ENCODE measurements at places on chromosomes 12 and 14.

DNA sequence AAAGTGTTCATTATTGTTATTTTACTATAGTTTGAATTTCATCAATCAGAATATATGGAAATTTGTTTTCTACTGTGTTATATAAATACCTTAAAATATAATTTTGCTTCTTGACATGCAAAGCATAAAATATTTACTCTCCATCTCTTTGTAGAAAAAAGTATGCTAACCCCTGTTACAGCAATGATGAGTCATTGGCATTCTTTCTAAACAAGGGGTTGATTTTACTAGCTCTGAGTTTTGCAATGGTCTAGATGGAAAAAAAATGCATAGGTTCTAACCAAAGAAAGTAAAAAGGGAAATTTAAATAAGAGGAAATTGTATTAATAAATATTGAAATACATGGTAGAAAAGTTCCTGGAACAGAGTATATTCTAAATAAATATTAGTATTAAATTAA, 990.2 kb upstream of the ATXN7L3B start:
- DNase-seq: no peak

DNA sequence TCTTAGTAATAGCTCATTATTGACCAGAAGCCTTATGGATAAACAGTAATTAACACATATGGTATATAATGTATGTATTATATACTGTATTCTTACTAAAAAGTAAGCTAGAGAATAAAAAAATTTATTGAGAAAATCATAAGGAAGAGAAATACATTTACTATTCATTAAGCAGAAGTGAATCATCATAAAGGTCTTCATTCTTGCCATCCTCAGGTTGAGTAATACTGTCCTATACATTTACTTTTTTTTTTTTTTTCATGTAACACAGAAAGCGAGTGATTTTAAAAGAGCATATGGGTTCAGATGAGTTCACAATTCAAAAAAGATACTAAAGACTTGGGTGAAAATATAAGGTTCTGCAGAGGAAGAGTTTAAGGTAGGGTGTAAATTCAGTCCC, 152.5 kb downstream of the TGFB3 start:
- no peak for DNase-seq

DNA sequence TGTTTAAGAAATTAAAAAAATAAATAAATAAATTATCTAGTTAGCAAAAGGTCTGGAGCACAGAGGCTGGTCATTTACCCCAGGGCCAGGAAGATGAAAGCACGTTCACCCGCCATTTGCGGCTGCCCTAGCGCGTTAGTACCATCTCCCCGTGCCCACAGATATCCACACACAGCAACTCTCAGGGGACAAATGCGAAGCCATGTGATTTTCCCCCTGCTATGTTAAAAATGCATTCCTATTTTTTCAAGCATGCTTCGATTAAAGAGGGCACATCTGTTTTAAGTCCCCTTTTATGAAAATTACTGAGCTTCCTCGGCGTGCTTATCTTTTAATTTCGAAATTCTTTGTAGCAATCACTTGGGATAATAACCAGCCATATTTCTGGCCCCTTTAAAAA, 56.9 kb upstream of the PIWIL1 start:
- DNase-seq: no peak

DNA sequence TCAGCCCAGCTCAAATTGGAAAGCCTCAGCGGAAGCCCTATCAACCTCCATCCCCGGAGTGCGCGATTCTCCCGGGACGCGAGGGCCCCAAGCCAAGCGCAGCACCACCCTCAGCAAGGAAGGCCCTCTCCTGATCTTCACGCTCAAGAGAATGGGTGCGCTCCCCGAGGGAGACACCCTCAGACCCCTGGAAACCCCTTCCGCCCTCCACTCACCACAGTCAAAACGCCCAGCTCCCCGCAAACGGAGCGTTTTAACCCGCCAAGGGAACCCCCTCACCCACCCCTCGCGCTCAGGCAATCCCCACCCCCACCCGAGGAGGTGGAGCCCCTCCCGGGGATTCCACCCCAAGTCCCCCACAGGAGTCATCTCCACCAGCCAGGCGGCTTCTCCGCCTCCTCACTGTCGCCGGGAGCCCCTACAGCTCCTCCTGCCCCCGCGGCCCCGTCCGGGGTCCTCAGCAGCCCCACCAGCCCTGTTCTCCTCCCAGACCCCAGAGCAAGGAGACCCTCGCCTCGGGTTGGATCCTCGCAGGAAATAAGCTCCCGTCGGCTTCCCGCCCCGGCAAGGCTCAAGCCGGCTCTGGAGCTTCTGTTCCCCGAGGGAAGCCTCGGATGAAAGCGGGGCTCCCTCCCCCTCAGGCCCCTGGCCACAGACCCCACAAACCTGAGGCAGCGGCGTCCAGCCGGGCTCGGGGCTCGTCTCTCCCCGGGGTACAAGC, 507 bp downstream of the BAZ2A start:
- no peak for DNase-seq

GRCh38 chr14:68634874-68635595, 157.8 kb downstream of the ZFP36L1 start:
- no peak for DNase-seq

DNA sequence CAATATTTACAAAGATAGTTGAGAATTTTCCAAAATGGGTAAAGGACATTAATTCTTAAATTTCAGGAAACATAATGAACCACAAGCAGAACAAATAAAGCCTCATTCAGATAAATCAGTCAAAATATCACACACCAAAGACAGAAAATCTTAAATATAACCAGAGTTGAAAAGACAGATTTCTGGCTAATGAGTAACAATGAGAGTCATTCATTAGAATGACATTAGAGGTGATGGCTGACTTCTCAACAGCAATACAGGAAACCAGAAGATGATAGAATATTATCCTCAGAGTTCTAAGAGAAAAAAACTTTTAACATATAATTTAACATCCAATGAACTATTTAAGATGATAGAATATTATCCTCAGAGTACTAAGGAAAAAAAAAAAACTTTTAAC, 124.2 kb downstream of the DENND5B start:
- no peak for DNase-seq

DNA sequence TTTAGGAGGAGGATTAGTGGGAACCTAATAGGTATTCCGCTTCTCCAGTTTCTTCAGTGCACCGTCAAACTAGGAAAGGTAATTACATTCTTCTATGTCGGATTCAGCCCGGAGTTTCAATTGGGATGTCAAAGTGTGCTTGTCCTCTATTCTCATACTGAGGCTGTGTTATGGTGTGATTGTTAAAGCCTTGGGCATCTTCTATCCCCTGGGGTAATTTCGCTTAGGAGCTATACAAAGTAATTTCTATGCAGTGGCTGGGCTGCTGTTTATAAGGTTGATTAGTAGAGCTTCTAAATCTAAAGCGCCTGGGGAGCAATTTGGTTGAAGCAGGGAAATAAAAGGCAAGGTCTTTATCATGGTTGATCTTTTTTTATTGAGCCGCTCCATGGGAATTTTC, 399.6 kb downstream of the ZFP36L1 start:
- no peak for DNase-seq

GRCh38 chr12:52139579-52140062, 52.2 kb downstream of the KRT80 start:
- DNase-seq: no peak

DNA sequence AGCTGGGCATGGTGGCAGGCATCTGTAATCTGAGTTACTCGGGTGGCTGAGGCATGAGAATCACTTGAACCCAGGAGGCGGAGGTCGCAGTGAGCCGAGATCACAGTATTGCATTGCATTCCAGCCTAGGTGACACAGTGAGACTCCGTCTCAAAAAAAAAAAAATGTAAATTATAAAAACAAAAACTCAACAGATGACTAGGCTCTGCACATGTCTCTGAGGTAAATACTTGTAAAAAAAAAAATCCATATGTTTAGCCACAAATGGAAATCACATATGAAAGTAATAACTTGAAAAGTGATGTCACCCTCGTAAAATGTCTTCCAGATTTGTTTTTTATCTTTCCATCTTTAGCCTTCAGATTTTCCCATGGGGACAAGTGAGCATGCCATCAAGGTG, 85.0 kb downstream of the KICS2 start:
- DNase-seq: no peak

DNA sequence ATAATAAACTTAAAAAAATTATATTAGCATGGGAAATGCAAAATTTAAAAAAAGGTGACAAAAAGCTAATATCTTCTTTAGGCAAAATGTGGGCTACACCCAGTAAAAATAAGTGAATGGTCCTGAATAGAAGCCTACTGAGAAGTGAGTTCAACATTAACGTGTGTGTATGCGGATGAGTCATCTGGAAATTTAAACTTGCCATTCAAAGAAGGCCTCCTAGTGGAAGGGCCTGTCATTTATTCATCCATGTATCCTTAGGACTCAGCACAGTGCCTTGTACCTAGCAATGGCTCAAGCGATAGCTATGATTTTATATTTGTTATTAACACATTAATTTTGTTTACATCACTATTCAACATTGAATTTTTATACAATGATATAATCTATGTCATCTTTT, 226.2 kb downstream of the NUBPL start:
- no peak for DNase-seq

DNA sequence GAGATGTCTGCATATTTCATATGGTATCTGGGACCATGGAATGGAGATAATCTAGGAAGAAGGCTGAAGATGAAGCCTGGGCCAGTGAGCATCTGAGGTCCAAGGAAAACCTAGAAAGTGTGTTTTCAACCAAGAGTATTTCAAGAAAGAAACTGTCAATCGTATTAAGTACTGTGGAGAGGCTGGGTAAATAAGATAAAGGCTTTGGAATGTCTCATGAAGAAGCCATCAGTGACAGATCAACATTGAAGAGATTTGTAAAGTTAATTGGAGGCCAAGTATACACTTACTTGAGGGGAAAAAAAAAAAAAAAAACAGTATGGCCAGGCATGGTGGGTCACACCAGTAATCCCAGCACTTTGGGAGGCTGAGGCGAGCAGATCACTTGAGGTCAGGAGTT, 48.9 kb downstream of the SINHCAF start:
- no peak for DNase-seq

- DNase-seq: no peak
Observed at GRCh38 chr12:107318556-107318805, 225.1 kb upstream of the CRY1 start.

- peak; percentile 91 for DNase-seq
Observed at GRCh38 chr12:121789800-121790728, 3.4 kb downstream of the RHOF start.

DNA sequence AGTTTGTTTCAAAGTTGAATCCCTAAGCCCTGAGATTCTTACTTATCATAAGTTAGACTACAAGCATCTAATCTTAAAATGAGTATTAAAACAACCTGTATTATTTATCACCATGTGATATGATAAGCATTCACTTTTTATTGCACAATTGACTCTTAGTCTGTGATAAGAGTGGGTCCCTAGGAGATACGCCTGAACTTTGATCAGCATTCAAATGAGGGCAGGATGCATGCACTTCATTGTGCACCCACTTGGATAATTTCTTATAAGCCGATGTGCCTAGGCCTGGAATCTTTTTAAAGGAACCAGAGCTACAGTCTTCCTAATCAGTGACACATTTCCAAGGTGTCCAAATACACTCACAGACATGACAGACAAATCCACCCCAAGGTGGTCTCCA, 31.4 kb upstream of the SPTLC2 start:
- no peak for DNase-seq

DNA sequence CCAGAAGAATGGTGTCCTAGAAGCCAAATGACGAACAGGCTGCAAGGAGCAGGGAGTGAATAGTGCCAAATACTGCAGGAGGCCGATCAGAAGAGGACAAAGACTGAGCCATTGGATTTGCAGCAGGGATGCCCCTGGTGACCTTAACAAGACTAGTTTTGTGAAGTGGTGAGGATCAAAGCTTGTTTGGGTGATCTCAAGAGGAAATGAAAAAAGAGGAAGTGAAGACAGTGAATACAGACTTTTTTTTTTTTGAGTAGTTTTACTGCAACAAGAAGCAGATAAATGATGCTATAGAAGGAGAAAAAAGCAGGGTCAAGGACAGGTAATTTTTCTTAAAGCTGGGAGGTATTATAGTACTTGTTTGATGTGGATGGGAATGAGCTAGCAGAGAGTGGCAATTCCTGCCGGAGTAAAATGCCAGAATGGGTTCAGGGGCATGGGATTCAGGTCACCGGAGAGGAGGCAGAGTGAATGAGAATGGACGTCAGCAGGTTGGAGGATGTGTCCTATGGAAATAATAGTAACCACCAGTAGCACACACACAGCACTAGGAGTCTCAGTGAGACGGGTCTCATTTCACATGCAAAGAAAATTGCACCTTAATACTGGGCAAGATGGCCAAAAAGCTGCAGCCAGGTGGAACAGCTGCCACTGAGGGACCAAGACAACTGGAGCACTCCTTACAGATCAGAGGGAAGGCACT, 345.8 kb upstream of the CCDC196 start:
- no peak for DNase-seq

- no peak for DNase-seq
Observed at GRCh38 chr12:1007994-1008393, 17.0 kb downstream of the ERC1 start.

DNA sequence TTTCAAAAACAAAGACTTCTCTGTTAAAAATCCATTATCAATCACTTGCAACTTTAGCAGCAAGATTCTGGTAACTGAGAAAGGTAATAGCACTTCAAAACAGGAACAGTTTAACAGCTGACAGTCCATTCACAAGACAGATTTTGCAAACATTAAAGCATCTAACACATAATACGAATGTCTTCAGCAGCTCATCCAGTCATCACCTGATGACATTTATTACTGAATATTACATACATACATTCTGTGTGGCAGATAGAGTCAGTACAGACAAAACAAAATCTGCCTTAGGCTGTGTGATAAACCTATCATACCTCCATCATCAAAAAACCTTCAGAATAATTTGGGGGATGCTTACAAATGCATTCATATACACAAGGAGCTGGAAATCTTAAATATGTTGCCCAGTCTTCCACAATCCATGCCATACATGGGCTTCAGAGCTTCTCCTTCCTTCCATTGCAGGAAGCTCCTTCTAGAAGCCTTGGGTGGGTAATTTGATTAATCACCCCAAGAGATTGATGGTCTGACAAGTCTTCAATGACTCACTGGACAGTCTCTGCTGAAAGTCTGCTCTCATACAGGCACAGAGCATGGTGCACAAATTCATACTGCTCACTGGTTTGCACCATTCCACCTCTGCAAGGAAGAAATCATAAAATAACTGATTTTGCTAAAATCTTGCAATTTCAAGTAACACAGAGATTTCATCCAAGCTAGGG, 1.6 kb upstream of the PTPRB start:
- DNase-seq: no peak

DNA sequence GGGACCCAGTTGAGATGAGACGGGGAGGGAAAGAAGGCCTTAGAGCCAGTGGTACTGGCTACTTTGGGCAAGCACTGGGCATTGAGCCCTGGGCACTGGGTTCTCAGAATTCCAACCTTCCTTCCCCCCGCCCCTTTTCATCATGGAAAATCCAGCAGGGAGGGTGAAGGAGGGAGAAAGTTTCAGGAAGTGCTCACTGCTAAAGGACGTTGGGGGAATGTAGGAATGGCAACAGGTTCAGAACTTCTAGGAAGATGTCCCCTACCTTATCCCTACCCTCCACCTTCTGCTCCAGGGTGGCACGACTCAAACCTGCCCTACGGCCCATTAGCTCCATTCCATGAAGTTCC, 4.2 kb upstream of the TNS2 start:
- no peak for DNase-seq

- no peak for DNase-seq
Observed at GRCh38 chr14:102911991-102912761, 10.3 kb upstream of the AMN start.
